SW 1271 (cell line): ENCODE measurements at places on chromosomes 6 and 20.

DNA sequence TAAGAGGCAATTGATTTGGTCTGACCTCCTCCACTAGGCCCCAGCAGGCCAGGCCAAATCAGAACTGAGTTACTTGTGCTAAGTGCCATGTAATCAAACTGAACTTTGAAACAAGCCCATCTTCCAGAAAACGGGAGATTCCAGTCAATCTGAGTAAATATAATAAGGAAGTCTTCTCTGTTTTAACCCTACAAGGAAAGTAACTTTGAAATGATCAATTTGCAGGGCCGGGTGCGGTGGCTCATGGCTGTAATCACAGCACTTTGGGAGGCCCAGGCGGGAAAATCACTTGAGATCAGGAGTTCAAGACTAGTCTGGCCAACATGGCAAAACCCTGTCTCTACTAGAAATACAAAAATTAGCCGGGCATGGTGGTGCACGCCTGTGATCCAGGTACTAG, 2.0 kb upstream of the SHLD1 start:
- no peak for DNase-seq

DNA sequence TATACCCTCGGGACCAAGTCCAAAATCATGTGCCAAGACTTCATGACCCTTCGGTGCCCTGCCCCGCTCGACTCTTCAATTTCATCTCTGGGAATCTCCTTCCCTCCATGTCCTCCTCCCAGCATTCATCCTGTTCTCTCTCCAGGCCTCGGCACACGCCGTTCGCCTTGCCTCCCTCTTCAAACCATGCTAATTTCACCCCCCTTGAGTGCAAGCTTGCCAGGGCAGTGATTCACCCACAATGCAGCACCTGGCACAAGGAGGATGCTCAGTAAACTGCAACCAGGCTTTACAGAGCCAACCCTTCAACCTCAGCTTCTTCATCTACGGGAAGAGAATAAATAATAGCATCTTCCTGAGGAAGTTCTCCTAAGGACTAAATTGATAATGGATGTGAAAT, 4.1 kb downstream of the KCNS1 start:
- no peak for DNase-seq

DNA sequence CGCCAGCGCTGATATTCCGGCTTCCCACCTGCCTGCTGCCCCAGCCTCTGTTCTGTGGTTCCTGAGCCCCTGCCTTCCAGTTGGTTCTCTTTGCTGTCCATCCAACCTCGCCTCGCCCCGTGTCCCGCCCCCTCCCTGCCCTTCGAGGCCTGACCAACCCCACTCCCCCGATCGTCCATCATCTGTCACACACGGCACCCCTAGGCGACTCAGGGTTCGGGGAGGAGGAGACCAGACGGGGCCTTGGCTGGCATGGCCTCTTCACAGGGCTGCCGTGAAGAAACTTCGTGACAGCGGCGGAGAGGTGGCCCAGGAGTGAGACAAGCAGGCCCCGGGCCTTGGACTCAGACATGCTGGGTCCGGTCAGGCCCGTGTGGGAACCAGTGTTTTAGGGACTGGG, 226.1 kb downstream of the QKI start:
- DNase-seq: no peak

GRCh38 chr6:1856381-1856780, 246.7 kb downstream of the FOXC1 start:
- no peak for DNase-seq

DNA sequence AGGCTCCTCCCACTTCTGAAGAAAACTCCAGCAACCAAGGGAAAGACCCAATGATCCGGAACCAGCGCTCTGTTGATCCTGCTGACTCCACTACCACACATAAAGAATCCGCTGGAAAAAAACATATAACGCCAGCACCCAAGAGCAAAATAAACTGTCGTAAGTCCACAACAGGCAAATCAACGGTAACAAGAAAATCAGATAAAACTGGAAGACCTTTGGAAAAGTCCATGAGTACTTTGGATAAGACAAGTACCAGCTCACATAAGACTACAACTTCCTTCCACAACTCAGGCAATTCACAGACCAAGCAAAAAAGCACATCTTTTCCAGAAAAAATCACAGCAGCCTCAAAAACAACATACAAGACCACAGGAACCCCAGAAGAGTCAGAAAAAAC, 8.0 kb downstream of the MUCL3 start:
- DNase-seq: no peak

DNA sequence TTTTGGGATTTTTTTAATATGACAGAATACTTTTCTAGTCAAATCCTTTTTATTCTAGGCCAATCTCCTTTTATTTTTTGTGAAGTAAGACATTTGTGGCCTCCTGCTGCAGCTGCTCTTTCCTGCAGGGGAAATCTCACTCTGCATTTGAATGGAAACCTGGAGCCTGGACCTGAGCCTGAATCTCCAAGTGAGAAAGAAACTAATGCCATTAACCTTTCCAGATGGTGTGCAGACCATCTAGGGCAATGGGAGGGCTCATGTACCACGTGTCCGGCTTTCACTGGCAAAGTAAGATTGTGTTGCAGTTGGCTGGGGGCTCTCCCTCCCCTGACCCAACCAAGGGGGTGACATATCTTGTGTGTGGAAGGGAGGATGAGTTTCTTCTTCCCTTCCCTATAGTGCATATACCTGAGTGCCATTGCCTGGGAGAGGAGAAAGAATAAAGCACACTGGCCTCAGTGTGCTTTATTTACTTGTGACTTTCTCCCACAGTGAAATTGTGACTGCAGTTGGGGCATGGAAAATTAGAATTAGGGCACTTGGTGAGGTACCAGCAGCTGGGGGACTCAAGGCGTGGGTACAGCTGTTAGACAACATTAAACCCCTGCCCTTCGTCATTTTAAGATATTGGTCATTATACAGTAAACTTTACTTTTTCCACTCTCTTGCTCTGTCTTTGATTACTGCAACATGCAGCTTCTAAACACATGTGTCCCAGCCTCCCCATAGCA, 159.8 kb upstream of the RIN2 start:
- DNase-seq: no peak

DNA sequence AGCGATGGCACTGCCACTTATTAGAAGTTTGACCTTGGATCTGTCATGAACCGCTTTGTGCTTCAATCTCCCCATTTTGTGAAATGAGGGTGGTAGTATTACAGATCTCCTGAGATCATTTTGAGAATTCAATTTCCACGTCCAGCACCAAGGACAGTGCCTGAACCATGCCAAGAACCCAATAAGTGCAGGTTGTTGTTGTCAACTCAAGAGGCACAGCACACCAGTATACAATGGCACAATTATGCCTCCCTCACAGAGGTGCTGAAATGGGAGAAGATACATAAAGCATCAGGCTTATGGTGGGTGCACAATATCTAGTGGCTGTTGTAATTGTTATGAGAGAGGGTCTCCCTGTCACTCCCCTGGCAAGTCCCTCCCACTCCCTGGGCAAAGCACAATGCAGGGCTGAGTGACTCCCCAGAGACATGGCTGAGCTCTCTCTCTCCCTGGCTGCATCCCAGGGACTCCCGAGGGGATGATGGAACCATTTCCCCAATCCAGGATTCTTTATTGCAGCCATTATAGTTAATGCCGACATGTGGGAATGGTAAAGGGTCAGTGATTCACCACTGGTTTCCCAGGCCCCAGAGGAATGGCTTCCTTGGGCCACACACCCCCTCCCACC, 78.7 kb downstream of the CDH22 start:
- no peak for DNase-seq

DNA sequence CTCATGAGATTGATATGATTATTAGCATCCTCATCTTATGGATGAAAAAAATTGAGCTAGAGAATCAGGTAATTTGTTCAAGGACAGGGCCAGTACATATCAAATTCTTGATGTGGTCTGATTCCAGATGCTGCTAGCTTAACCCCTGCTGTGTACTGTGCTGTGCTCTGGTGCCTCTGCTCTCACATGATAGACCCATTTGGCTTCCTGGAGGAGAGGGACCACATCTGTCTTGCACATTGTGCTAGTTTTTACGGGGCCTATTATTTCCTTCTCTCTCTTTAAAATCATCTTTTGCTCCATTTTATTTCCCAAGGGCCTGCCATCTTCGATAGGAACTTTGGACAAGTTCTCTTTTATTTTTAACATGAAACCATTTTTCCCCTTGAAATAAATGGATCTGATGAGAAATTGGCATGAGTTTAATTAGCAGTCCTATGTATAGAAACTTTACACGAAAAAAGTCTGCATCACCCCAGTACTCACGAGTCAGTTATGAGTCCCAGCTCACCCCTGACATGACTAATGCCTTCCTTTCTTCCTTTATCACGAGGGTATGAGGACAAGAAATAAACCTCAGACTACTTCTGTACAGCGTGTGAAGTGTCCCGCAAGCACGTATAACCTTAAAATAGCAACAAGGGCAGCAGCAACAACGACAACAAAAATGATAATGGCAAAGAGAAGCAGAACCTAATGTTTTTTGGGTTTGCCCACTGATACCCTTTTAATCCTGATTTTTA, 26.5 kb downstream of the CD109 start:
- DNase-seq: no peak

DNA sequence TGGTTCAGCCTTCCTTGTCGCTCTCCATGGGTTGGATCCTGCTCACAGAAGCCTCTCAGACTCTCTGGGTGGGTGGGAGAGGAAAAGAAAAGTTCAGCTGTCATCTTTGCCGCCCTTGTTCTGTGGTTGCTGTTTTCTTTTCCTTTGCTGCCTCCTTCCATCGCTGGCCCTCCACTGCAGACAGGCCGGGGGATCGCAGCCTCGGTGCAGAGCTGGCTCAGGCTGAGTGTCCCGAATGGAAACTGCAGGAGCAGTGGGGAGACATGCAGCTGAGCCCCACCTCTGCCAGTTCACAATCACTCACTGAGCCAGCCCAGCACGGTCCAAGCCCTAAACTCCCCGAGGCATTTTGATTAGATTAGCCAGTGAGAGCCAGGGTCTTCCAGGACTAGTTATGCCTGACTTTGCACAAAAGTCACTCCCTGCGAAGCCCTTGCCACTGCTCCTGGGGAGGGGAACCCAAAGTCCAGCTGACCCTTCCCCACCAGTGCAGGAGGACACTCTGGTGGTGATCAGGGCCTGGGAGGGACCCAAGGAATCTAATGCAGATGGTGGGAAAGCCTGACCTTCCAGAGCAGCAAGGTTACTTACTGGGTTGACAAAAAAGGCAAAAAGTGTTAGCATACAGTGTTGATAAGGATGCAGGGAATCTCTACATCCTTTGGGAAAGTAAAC, 14.0 kb downstream of the NRN1 start:
- no peak for DNase-seq

DNA sequence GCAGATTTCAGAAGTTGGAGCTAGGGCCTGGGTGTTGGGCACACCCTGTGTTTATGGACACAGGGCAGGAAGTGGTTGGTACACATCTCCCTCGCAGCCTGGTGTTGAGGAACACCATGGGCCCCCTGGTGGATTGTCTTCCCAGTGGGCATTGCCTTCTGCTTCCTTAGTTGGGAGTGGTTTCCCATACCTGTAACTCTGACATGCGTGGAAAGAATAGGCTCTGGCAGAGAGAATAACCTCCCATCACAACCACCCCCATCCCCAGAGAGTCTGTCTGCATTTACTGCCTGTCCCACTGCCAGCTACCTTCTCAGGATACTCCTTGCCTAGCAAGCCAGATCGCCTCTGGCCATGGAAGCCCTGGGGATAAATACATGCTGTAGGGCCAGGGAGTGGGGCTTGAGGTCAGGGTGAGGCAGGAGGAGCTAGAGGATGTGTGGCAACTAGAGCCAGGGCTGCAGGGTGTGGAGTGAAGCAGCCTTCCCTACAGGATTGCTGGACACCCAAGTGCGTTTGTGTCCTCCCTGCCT, 14.7 kb downstream of the LRRC73 start:
- peak; percentile 33 for DNase-seq

DNA sequence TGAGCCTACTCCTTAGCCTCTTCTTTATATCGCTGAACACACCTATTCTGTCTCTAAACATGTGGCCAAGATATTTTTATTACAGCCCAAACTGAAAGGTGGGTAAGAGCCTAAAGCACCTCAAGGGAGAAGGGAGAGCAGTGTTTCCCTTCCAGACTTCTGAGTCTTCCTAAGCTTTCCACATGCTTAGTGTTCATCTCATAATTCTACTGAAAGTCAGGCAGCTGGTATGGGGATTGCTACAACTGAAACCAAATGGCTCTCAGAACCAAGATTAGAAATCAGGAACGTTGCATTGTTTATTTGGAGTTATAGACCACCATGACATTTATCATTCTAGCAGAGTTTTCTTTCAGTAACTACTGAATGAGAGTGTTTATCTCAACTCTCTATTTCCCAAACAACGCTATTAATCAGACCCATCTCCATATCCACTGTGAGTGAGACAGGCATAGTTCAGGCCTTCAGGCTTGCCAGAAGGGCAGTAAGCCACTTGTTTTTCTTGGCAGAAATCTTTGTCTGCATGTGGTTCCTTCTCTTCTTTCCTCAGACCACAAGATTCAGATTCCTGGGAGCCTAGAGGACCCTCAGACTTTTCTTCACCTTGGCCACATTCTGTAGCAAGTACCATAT, 22.8 kb downstream of the VGLL2 start:
- no peak for DNase-seq

- DNase-seq: no peak
These were observed 163.2 kb upstream of the LAMA2 start for GRCh38 chr6:128719786-128720185.

DNA sequence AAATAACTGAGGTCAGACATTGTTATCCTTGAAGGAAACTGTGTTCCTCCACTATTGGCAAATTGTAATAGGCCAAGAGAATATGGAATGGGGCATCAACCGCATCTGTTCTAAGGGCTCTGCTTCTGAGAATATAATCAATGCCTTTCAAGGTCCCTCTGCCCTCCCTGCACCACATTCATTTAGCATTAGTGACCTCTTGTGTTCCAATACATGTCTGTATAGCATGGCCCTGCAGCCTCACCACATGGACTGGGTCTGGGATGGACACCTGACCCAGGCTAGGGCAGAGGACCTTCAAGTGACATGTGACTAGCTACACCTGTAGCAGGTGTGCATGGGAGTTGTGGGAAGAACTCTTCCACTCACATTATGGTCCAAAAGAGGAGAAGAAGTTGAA, 14.2 kb downstream of the BTN3A1 start:
- no peak for DNase-seq

GRCh38 chr20:41956338-41957074, 338.3 kb upstream of the CHD6 start:
- peak; percentile 2 for DNase-seq

- no peak for DNase-seq
These were observed 23.3 kb downstream of the NPEPL1 start for GRCh38 chr20:58715801-58716475.
